Stimulated activated CD8-positive, alpha-beta memory T cell treated with anti-CD3 and anti-CD28 coated beads, Interleukin-15, amount 100 ng/mL, for 48 hours (primary cell): ENCODE measurements at places on chromosomes 2 and 18.

GRCh38 chr2:234869969-234870368, 81.8 kb upstream of the SH3BP4 start:
- DNase-seq = no peak

DNA sequence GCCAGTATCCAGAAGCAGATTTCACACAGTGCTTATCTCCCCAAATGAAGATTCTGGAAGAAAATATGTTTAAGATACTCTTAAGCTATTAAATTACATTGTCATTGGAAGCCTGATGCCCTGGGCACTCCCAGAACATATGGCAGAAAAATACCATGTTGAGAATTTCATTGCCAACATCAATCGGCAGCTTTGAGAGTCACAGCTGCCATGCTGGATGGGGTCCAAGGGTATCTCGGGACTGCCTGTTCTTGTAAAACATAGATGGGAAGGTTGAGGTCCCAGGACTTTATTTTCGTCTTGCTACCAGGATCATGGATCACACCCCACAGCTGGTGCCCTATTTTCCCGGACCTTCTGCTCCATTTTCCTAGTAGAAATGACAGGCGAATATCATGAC, 632.5 kb downstream of the SUCLG1 start:
- no peak for DNase-seq

DNA sequence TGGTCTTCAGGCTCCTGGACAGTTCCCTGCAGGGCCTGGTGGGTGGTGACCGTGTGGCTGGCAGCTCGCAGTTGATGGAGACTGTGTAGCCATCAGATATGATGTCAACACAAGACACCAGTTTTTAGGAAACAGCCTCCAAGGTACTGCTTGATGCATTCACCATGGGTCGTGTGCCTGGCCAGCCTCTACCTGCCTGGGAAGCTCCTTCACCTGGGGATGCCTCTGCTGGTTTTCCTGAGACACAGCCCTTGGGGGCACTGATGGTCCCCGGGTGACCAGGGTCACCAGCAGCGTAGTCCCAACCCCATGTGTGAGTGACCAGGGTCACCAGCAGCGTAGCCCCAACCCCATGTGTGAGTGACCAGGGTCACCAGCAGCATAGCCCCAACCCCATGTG, 33.6 kb upstream of the KCNG2 start:
- no peak for DNase-seq

DNA sequence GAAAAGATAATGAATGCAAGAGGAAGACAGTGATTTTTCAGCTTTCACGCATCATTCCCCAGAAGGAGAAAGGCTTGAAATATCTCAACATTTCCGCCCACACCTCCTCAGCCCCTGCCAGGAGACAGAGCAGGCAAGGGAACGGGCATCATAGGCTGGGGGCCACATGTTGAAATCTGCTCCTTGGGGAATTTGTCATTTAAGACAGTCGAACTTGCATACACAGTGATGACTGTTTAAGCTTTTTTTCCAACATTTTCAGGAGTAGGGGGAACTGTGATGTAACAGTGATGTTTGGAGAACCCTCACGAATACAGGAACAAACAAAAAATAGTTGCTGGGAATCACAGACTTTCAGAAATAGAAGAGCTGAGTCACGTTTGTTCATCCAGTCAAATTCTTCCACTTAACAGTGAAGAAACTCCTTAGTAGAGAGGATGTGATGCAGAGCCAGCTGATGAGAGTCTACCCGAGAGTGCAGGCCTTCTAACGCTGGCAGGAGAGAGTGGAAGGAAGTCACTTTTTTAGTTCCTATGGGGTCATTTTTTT, 266.8 kb downstream of the ALPK2 start:
- no peak for DNase-seq

- peak; percentile 82 for DNase-seq
These were observed 70.7 kb downstream of the PLB1 start for GRCh38 chr2:28566521-28567041.

DNA sequence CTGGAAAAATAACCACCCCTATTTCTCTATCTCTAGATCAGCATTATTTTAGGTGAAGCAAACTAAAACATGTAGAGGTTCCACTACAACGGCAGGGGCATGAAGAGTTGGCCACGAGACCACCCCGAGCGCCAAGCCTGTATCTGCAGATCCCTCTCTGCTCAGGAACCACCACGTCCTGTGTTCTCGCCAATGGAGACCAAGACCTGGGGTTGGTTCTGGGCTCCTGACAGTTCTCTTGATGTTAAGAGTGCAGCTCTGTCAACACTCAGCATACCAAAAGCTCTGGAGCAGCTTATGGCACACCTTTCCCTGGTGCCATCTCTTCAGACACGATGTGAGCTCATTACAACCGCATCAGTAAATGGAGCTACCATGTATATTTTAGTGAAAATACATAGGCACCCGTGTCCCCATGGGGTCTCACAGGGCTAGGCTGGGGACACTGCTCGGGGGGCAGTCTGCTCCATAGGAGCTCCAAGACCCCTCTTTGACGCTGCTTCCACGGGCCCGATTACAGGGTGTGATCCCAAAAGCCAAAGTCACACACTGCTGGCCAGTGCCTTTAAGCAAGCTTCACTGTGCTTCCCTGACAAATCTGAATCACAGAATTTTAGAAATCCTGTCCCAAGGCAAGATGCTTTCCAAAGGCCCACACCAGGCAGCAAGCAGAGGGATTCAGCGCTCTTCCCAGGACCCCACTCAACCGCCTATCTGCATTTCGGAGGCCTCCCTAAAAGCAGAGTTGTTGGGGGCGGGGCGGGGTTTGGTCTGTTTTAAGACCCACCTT, 72.2 kb downstream of the EMILIN2 start:
- DNase-seq = no peak

DNA sequence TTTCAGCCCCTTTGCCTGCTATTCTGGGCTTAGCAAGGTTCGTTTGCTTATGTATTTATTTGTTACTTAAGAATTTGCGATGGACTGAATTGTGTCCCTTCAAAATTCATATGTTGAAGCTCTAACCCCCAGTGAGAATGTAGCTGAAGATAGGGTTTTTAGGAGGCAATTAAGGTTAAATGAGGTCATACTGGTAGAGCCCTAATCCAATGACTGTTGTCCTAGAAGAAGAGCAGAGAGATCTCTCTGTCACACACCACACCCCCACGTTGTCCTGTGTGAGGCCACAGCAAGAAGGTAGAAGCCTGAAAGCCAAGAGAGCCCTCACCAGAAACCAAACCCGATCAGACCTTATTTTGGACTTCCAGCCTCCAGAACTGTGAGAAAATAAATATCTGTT, 66.7 kb downstream of the KIAA1328 start:
- no peak for DNase-seq

- DNase-seq = no peak
These were observed 30.9 kb upstream of the DOCK10 start for GRCh38 chr2:225073198-225073597.

GRCh38 chr2:229205704-229206103, 65.4 kb downstream of the PID1 start:
- no peak for DNase-seq

- no peak for DNase-seq
These were observed 42.0 kb downstream of the RTP5 start for GRCh38 chr2:241911551-241911950.
